CD4-positive, alpha-beta T cell treated with Interferon gamma for 1 hour (primary cell): ENCODE measurements at places on chromosomes 16 and 17.

DNA sequence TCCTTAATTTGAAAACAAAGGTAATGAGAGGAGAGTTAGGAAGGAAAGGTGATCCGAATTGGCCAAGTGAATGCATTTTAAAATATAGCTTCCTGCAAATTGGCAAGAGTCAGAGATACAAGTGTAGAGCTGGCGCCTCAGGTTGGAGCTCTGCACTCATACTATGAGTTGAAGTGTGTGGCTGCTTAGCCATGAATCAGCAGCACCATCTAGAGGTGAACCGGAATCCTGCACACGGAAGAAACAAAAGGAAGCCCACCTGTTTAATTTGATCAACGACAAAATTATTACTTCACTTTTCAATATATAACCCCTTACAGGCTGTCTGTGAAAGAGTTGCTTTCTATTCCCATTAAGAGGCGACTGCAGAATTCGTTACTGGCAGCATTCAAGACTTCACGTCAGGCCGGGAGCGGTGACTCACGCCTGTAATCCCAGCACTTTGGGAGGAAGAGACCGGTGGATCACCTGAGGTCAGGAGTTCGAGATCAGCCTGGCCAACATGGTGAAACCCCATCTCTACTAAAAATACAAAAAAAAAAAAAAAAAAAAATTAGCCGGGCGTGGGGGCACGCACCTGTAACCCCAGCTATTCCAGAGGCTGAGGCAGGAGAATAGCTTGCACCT is 1253.7 kb upstream of the CDH8 start:
- no peak for DNase-seq

DNA sequence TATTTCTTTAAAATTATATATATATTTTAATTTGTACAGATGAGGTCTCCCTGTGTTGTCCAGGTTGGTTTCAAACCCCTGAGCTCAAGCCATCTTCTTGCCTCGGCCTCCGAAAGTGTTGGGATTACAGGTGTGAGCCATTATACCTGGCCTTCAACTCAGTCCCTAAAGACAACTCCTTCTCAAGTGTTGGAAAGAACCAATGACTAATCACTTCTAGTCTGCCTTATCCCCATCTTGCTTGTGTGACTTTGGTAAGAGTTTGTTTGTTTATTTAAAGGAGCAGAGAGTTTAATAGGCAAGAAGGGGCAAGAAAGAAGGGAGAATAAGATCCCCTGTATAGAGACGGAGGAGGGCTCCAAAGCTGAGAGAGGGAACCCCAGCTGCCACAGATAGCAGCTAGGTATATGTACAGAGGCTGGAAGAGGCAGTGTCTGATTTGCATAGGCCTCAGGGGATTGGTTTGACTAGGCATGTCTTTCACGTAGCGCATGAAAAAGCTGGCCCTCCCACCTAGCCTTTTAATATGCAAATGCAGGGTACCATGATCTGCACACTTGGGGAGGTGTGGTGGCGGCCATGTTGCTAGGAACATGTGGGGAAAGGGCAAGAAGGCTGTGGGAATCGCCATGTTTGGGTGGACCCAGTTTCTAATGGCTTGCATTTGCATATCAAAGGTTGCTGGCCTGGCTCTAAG is 21.5 kb downstream of the ABCC1 start:
- DNase-seq, result no peak

- peak; percentile 43 for DNase-seq
Measured at GRCh38 chr17:2689411-2690164, 22.0 kb downstream of the CLUH start.

DNA sequence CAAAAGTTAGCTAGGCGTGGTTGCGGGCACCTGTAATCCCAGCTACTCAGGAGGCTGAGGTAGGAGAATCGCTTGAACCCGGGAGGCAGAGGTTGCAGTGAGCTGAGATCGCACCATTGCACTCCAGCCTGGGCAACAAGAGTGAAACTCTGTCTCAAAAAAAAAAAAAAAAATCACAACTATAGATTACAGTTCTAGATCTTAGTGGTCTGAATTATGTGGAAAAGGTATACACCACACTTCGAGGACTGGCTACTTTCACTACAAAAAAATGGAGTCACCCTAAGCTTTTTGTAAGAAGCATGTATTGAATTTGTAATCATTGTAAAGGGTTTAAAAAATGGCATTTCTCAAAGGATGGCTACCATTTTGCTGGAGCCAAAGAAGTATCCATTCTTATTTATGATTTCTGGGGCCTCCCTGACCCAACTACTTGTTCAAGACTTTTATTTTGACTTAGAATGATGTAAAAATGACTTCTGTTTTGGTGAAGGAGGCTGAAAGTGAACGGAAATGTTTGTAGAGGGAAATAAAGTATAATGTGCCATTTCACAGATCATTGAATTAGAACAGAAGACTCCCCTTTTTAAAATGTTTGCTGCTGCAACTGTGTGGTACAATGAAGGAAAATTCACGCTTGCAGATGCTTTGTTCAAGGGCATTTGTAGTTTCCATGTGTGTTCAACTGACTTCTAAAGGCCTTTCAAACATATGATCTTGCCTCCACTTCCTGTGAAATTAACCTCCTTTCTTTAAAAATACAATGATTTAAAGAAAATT is 37.1 kb upstream of the NOL11 start:
- DNase-seq, result no peak

- DNase-seq, result no peak
Measured at GRCh38 chr16:82979406-82980111, 352.8 kb downstream of the CDH13 start.

DNA sequence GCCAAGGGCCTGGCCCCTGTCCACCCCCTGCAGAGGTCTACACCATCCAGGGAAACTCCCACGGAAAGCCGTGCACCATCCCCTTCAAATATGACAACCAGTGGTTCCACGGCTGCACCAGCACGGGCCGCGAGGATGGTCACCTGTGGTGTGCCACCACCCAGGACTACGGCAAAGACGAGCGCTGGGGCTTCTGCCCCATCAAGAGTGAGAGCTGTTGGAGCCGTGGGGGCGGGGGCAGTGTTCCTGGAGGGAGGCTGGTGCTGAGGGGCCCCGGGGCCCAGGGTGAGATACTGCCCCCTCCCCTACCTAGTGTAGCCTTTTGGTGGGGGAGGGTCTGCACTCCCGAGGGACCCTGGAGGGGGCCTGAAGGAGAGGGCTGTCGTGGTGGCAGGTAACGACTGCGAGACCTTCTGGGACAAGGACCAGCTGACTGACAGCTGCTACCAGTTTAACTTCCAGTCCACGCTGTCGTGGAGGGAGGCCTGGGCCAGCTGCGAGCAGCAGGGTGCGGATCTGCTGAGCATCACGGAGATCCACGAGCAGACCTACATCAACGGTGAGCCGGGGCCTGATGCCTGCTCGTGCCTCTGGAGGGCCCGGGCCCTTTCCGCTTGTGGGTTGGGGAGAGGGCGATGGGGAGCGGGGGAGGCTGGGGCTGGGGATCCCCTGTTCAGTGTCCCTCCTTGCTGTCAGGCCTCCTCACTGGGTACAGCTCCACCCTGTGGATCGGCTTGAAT is 38.8 kb downstream of the MRC2 start:
- no peak for DNase-seq

- DNase-seq, result no peak
Measured at GRCh38 chr16:68640972-68641371, 4.1 kb upstream of the CDH3 start.

- DNase-seq, result peak; percentile 76
Measured at GRCh38 chr17:81309140-81309858, 14.2 kb upstream of the SLC38A10 start.

- DNase-seq, result no peak
Measured at GRCh38 chr17:76561332-76561731, 21.5 kb downstream of the PRCD start.

DNA sequence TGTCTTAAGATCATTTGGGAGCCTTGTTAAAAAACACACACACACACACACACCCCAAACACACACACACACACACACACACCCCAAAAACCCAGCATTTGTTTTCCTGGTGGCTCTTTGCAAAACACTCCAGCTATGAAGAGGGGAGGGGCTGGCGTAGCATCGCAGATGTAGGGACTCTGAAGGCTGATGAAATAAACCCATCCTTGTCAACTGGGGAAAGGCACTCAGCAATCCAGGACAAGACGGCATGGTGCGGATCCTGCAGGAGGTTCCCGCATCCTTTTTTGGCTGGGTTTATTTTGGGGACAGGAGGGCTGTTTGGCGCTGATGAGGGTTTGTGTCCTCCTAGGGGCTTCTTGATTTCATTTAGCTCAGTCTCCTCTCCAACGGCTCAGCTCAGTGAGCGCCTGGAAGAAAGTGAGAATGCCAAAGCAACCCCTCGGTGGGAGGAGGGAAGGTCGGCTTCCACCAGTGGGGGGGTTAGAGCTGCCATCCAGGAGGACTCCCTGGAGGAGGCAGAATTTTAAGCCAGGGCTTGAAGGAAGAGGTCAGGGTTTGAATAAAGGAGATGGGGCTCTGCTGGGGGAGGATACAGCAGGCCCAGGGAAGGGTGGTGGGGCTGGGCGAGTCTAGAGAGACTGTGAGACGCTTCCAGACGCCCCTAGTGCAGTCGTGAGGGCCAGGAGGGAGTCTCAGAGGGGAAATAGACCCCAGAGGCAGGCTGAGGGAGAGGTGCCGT is 12.4 kb upstream of the GSE1 start:
- no peak for DNase-seq

DNA sequence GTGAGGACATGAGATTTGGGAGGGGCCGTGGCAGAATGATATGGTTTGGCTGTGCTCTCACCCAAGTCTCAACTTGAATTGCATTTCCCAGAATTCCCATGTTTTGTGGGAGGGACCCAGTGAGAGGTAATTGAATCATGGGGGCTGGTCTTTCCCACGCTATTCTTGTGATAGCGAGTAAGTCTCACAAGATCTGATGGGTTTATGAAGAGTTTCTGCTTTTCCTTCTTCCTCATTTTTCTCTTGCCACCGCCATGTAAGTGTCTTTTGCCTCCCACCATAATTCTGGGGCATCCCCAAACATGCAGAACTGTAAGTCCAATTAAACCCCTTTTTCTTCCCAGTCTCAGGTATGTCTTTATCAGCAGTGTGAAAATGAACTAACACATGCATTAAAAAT is 40.6 kb downstream of the CCT6B start:
- no peak for DNase-seq

GRCh38 chr16:86632206-86632605 is 53.9 kb downstream of the FOXL1 start:
- no peak for DNase-seq

GRCh38 chr16:82470016-82470415 is 156.8 kb upstream of the CDH13 start:
- DNase-seq, result no peak

GRCh38 chr16:81004646-81005353 is 1.9 kb downstream of the CMC2 start:
- DNase-seq, result no peak

DNA sequence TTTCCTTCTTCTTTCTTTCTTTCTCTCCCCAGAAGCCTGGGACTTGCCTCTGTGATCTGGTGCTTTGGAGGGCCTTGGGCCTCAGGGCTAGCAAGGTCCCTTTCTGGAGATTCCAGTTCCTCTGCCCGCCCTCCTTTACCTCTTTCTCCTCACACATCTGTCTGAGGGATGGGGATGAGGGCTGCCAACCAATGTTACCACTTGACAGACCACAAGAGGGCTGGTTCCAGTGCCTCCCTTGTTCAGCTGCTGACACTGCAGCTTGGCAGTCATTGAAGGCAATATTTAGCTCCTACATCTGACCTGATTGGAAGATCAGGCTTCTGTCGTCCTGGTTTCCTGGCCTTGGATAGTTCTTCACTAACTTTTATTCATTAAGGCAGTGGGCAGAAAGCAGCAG is 3.6 kb upstream of the ZNF652 start:
- DNase-seq, result peak; percentile 27

DNA sequence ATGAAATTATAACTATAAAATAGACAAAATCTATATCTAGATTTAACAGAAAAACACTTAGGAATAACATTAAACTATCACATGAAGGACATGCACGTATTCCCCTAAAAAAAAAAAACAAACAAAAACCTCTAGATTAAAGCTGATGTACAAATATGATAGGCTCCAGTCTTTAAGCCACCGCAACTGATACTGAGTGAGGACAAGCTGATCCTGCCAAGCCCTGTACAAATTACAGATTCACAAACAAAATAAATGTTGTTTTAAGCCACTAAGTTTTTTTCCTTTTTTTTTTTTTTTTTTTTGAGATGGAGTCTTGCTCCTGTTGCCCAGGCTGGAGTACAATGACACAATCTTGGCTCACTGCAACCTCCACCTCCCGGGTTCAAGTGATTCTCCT is 35.3 kb downstream of the SMURF2 start:
- no peak for DNase-seq

GRCh38 chr17:17304521-17304985 is 1.4 kb downstream of the NT5M start:
- peak; percentile 39 for DNase-seq

DNA sequence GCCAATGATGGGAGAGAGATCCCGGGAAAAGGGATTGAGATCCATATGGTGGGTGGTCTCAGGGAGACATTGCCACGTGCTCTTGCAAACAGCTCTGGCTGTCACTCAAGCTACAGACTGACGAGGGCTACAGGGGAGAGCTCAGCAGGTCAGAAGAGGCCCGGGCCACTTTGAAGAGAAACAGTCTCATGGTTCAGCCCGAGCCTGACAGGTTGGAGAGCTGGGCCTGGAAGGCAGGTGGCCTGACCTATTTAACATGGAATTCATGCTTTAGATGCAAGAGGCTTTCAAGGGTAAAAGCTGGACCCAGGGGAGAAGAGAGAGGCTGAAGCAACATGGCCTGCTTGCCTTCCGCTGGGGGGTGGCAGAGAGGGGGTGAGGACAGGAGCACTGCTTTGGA is 81.0 kb upstream of the BRD7 start:
- no peak for DNase-seq

DNA sequence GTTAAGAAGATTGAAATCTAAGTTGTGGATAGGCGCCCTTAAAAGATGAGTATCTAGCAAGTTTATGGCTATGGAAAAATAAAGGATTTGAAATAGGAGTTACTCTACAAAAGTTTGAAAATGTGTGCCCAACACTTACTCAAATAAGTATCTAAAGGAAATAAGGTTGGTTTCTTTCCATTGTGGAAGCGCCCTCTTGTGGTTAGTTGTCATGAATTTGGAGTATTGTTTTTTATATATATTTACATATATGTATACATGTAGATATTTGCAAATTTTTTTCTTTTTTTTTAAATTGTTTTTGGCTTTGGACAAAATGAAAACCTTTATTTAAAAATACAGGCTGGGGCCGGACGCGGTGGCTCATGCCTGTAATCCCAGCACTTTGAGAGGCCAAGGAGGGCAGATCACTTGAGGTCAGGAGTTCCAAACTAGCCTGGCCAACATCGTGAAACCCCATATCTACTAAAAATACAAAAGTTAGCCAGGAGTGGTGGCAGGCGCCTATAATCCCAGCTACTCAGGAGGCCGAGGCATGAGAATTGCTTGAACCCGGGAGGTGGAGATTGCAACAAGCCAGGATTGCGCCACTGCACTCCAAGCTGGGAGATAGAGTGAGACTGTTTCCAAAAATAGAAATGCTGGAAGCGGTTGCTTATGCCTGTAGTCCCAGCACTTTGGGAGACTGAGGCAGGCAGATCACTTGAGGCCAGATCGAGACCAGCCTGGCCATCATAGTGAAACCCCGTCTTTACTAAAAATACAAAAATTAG is 24.0 kb upstream of the VPS4A start:
- DNase-seq, result no peak
